ENCODE measurements at places on chromosomes 16 and 17.

DNA sequence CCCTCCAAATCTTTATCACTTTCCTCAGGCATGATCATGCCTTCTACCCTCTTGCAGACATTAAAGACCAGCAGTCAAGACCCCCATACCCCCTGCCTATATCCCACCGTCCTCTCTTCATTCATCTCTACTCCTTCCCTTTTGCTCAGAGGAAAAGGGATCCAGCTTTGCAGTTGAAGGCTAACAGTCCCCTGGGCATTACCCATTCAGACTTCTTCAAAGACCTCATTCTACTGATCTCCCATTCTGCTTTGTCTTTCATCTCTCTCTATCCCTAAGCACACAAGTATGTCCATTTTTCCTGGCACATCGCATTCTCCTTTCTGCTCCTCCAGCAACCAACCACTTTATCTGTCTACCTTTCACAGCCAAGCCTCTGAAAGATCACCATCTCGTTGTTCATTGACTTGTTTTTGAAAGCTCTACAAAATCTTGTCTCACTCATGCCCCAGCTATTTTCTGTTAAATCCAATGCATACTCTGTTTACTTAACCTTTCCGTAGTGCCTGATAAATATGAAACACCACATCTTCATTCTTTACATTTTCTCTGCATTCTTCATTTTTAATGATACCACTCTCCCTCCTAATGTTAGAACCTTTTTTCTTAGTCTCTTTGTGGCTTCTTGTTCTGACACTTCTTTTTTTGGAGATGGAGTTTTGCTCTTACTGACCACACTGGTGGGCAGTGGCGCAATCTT lies 14.1 kb upstream of the LCMT1 start:
- DNase-seq: no peak
- no peaks in the 10 kb centered on the region for H3K27me3 ChIP-seq
- no peak overlapping the region for H3K27ac ChIP-seq
- H3K4me3 ChIP-seq: no peak overlapping the region

GRCh38 chr16:10598157-10598556 lies 17.8 kb upstream of the EMP2 start:
- DNase-seq: no peak
- no peaks in the 10 kb centered on the region for H3K4me1 ChIP-seq
- H3K36me3 ChIP-seq: no peaks in the 10 kb centered on the region
- H3K27me3 ChIP-seq: no peaks in the 10 kb centered on the region
- no peak overlapping the region for H3K27ac ChIP-seq
- no peak overlapping the region for H3K4me3 ChIP-seq

DNA sequence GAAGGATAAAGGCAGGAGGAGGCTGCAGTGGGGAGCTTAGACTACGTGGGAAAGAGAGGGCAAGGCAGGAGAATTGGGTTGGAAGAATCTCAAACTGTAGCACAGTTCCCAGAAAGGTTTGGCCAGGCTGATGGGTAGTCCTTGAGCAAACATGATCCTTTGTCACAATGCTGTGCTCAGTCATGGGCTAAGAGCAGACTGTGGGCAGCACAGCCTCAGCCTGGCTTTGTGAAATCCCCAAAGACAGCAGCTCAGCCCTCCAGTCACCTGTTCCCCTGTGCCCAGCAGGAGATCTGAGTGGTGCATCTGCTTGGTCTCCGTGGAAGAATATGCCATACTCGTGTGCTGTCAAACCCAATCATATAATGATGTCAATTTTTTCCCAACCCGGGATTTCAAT lies 10.6 kb upstream of the ENGASE start:
- H3K27ac ChIP-seq: no peak overlapping the region
- H3K4me1 ChIP-seq: peaks cover 6% of the 10 kb centered on the region
- H3K27me3 ChIP-seq: peaks cover 4% of the 10 kb centered on the region
- H3K36me3 ChIP-seq: no peaks in the 10 kb centered on the region
- no peak for DNase-seq
- no peak overlapping the region for H3K4me3 ChIP-seq

DNA sequence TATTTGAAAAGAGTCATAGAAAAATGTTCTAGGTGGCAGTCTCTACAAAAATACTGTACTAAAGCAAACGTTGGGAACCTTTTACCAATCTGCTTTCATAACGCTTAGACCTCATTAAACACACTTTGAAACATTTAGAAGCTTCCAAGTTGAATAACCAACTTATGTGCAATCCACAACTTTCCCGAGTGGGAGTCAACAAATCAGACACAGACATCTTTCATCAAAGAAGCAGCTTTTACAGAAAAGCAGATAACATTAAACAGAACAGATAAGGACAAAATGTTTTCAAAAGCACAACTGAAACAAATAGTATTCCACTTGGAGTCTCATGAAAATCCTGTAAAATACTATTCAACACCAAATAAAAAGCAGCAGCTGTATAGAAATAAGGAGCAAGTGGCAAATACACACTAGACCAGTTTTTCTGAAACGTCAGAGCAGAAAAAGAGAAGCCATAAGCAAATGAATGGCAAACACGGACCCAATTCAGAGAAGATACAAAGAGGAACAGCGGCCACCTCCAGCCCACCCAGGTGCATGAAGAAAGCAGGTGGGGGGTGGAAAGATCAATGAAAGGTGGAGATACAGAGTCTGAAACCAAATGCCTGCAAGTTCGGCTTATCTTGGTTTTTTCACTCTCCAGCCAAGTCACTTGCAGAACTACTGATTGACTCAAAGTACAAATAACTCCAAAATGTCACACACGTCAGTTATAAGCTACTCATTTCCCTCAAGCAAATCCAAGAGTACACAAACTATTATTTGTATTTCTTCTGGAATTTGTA lies 18.4 kb upstream of the FBF1 start:
- no peak for DNase-seq
- no peak overlapping the region for H3K4me3 ChIP-seq
- no peaks in the 10 kb centered on the region for H3K4me1 ChIP-seq
- no peak overlapping the region for H3K27ac ChIP-seq
- H3K27me3 ChIP-seq: no peaks in the 10 kb centered on the region
- peaks cover 16% of the 10 kb centered on the region for H3K36me3 ChIP-seq

- H3K4me1 ChIP-seq: peaks cover 53% of the 10 kb centered on the region
- H3K36me3 ChIP-seq: peaks cover 2% of the 10 kb centered on the region
- DNase-seq: no peak
- no peak overlapping the region for H3K27ac ChIP-seq
- no peak overlapping the region for H3K4me3 ChIP-seq
Measured at GRCh38 chr17:80593181-80593580, 48.5 kb downstream of the RPTOR start.

- no peaks in the 10 kb centered on the region for H3K4me1 ChIP-seq
- no peaks in the 10 kb centered on the region for H3K27me3 ChIP-seq
- no peak overlapping the region for H3K4me3 ChIP-seq
- no peak for DNase-seq
- H3K27ac ChIP-seq: no peak overlapping the region
Measured at GRCh38 chr17:79677646-79678045, 53.1 kb upstream of the ENPP7 start.

DNA sequence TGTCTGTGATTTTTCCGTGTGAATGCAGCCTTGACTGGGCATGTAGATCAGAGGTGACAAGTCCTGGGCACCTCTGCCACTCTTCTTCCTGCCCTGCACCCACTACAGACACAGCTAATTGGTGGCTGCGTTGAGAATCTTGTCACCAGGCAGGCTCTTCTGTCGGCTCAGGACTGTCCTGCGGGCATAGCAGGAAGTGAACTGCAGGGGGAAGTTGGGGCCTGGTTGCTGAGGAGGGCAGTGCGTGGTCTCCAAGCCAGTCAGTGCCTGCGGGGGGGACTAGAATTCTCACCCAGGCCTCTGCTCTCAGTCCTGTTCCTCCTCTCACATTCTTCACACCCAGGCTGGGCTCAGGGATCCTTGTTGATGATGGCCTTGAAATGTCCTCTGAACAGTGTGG lies 50.5 kb downstream of the JPH3 start:
- H3K4me3 ChIP-seq: no peak overlapping the region
- H3K4me1 ChIP-seq: peaks cover 3% of the 10 kb centered on the region
- H3K27ac ChIP-seq: no peak overlapping the region
- H3K27me3 ChIP-seq: peaks cover 13% of the 10 kb centered on the region
- no peak for DNase-seq

- no peak for DNase-seq
- H3K36me3 ChIP-seq: no peaks in the 10 kb centered on the region
- H3K4me3 ChIP-seq: no peak overlapping the region
Measured at GRCh38 chr16:65415460-65415859, 293.6 kb upstream of the CDH11 start.

DNA sequence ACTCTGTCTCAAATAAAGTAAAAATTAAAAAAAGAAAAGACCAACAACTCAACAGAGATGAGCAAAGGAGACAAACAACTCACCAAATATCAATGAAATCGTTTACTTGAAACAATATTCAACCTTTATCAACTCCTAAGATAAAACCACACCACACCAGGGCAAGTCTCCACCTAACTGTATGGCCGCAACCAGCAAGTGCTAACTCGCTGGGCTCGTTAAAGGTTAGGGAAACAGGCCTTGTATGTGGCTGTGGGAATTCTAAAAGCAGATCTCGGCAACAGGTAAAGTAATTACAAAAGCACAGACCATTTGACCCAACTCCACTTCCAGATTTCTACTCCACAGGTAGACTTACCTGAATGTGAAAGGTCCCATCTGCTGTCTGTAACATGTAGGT lies 9.3 kb downstream of the ZCCHC14 start:
- H3K4me3 ChIP-seq: no peak overlapping the region
- peaks cover 7% of the 10 kb centered on the region for H3K36me3 ChIP-seq
- no peak for DNase-seq
- no peak overlapping the region for H3K27ac ChIP-seq
- peaks cover 33% of the 10 kb centered on the region for H3K4me1 ChIP-seq
- H3K27me3 ChIP-seq: no peaks in the 10 kb centered on the region

GRCh38 chr16:8493972-8494371 lies 96.3 kb downstream of the TMEM114 start:
- H3K27ac ChIP-seq: no peak overlapping the region
- H3K4me3 ChIP-seq: no peak overlapping the region
- no peak for DNase-seq
- H3K4me1 ChIP-seq: no peaks in the 10 kb centered on the region
- H3K36me3 ChIP-seq: no peaks in the 10 kb centered on the region
- H3K27me3 ChIP-seq: no peaks in the 10 kb centered on the region

DNA sequence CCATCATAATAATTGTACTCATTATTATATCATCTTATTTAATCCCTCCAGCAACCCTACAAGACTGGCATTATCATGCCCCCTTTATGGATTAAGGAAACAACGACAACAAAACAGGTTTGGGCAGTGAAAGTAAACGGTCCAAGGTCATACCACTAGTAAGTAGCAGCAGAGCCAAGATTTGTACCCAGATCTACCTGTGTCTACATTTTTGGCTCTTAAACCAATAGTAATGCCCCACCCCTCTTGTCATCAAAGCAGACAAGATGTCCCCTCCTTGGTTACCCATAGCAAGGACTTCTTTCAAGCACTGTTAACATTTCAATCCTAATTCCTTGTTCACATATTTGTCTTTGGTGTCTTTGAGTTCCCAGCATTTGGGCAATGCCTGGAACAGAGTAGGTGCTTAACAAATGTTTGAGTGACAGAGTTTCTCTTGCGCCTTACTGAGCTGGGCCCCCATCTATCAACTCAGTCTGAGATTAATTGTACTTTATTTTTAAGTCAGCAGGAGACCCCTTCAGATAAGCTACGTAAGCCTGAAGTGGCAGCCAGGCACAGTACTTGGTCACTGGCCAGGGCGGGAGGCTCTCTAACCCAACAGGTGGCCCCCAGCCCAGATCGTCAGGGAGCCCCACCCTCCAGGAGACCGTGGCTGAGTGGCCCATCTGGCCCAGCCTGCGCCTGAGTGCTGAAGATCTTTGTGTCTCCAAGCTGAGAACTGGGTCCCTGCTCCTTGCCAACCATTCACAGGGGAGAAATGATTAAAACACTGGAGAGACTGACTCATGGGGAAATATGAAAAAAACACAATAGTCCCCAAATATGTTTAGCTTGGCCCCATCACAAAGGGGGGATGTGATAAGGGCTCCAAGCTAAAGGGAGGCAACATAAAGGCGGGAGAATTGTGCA lies 75.8 kb downstream of the AXIN2 start:
- peaks cover 6% of the 10 kb centered on the region for H3K27me3 ChIP-seq
- DNase-seq: no peak
- H3K36me3 ChIP-seq: no peaks in the 10 kb centered on the region

DNA sequence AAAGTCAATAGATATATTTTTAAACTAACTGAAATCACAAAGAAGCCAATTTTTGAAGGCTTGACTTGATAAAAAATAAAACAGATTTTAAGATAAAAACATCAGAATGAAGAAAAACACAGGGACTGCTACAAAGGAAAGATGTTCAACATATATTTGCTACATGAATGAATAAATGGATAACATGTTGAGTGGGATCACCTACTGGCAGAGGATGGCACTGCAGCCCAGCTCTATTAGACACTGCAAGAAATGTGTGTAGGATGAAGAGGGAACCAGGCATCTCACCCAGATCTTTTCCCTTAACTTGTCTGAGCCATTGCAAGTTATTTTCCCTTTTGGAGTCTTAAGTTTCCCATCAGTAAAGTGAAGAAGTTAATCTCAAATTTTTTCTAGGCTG lies 4.2 kb downstream of the AIPL1 start:
- no peak for DNase-seq
- H3K27me3 ChIP-seq: peaks cover 56% of the 10 kb centered on the region
- H3K4me3 ChIP-seq: no peak overlapping the region

DNA sequence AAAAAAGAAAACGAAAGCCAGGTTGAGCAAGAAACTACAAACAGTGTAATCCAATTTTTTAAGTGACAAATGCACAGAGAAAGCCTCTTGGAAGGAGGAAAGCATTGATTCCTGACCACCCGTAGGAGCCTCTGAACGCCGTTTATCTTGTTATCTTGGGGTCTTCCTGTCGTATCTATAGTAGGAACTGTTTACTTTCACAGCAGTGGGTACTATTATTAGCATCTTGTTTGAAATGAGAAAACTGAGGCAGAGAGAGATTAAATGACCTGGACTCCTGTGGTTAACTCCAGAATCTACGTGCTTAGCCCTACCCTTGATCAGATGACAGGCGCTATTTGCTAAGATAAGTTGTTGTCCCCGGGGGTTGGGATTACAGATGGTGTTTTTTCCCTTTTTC lies 196.7 kb upstream of the FOXF1 start:
- H3K27me3 ChIP-seq: no peaks in the 10 kb centered on the region
- H3K4me3 ChIP-seq: no peak overlapping the region
- H3K36me3 ChIP-seq: no peaks in the 10 kb centered on the region
- no peaks in the 10 kb centered on the region for H3K4me1 ChIP-seq

- H3K4me3 ChIP-seq: no peak overlapping the region
- peaks cover 9% of the 10 kb centered on the region for H3K4me1 ChIP-seq
- no peak for DNase-seq
- H3K27me3 ChIP-seq: peaks cover 48% of the 10 kb centered on the region
- no peaks in the 10 kb centered on the region for H3K36me3 ChIP-seq
Measured at GRCh38 chr17:49572226-49572625, 3.4 kb upstream of the NXPH3 start.

- peaks cover 35% of the 10 kb centered on the region for H3K36me3 ChIP-seq
- no peaks in the 10 kb centered on the region for H3K4me1 ChIP-seq
- no peaks in the 10 kb centered on the region for H3K27me3 ChIP-seq
- H3K4me3 ChIP-seq: no peak overlapping the region
- H3K27ac ChIP-seq: no peak overlapping the region
Measured at GRCh38 chr16:27526180-27526579, 23.5 kb downstream of the GTF3C1 start.

GRCh38 chr17:36608794-36609497 lies 7.6 kb downstream of the MRM1 start:
- H3K27ac ChIP-seq: no peak overlapping the region
- H3K4me1 ChIP-seq: peaks cover 12% of the 10 kb centered on the region
- H3K4me3 ChIP-seq: no peak overlapping the region
- no peaks in the 10 kb centered on the region for H3K27me3 ChIP-seq
- no peak for DNase-seq

- H3K4me1 ChIP-seq: peaks cover 5% of the 10 kb centered on the region
- DNase-seq: no peak
- no peak overlapping the region for H3K4me3 ChIP-seq
- peaks cover 2% of the 10 kb centered on the region for H3K36me3 ChIP-seq
- H3K27me3 ChIP-seq: no peaks in the 10 kb centered on the region
- H3K27ac ChIP-seq: peak overlapping the region; percentile 57
Measured at GRCh38 chr17:64343833-64344637, 46.6 kb downstream of the PECAM1 start.
